ENCODE measurements at places on chromosomes 5 and 9.

GRCh38 chr9:136807281-136808074, at the start of gene RABL6:
RABL6 (plus strand) TSS chr9:136807948; CDS start chr9:136808197, 249 bp downstream.
- peak; percentile 96 for DNase-seq

GRCh38 chr5:177536386-177536785, 18.0 kb downstream of the FAM193B start:
- no peak for DNase-seq

DNA sequence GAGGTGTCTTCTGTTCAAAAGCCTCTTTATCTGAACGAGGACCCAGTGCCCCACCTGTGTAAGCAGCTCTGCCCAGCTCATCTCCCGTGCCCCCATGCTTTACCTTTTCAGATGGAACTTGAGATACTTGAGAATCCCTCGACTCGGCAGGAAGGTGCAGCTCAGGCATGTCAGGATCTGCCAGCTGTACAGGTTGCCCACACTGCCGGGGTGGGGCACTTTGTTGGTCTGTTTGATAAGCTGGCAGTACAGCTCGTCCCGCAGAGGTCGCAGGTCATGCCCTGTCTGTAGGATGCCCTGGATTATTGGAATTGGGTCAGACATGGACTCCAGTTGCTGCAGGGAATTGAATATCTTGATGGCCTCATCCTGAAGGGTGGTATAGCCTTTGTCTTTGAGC, 58.0 kb upstream of the RETREG1 start:
- DNase-seq: no peak

DNA sequence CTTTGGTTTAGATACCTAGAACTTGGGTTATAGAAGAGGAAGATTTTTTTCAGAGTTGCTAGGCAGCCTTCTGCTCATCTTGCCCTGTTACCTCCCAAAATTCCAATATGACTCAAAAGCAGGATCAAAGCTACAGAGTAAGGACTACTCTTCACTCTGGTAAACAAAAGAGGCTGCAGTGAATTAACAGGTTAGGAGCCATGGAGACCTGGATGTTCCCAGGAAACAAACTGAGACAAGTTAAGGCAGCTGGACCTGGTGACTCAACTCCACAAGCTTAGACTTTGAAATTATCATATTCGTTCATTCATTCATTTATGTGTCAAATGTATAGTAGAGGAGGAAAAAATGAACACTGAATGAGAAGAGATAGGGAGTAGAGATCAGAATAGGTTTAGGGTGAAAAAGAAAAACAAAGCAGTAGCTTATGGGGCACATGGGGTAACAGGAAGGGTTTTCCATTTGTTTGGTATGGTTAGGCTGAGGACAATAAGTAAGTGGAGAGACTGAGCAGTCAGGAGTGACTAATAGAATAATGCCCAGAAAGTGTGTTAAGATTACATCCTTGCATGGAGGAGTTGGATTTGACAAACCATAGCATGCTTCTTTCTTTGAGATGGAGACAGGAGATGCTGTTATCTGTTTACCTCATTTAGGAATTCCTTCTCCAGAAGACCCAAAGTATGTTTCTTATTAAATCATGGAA, 464.0 kb upstream of the ZNF608 start:
- no peak for DNase-seq

DNA sequence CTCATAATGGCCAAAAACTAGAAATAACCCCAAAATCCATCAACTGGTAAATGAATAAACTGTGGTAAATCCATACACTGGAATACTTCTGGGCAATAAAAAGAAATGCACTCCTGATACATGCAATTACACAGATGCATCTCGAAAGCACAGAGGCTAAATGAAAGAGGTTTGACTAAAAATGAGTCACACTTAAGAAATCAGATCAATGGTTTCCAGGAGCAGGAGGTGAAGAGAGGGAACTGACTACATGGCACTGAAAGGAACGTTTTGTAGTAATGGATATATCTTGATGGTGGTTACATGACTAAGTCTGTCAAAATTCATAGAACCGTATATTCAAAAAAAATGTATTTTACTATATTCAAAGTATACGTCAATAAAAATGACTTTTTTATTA, 42.4 kb downstream of the STRBP start:
- no peak for DNase-seq

GRCh38 chr5:1516615-1517601, 6.9 kb downstream of the LPCAT1 start:
- no peak for DNase-seq

DNA sequence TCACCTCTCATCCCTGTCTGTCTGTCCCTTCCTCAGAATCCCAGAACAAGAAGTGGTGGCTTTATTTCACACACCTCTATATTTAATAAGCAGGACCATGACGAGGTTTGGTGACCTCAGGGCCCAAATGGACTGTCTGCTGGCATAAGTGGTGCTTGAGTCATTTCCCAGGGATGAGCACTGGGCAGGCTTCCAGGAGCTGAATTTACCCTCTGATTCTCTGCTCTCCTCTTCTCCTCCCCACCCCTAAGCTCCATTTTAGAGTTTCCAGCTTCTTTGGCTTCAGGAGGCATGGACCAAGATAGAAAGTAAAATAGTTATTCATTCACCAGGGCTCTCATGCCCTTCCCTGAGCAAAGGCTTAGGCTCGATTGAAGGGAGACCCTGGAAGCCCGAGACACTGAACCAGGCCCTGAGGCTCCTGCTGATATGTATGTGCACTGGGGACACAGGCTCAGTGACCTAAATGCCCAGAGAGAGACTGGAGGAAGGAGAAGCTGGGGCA, 69.1 kb downstream of the PPARGC1B start:
- DNase-seq: no peak
